Activated CD8-positive, alpha-beta memory T cell treated with anti-CD3 and anti-CD28 coated beads, Interleukin-2, amount 50 U/mL, for 4 hours (primary cell): ENCODE measurements at places on chromosomes 7 and 10.
A peak's percentile ranks its signal among the peaks of the same experiment; 100 is the strongest.

- DNase-seq, result no peak
These were observed 83.1 kb upstream of the HABP2 start for GRCh38 chr10:113469796-113470195.

DNA sequence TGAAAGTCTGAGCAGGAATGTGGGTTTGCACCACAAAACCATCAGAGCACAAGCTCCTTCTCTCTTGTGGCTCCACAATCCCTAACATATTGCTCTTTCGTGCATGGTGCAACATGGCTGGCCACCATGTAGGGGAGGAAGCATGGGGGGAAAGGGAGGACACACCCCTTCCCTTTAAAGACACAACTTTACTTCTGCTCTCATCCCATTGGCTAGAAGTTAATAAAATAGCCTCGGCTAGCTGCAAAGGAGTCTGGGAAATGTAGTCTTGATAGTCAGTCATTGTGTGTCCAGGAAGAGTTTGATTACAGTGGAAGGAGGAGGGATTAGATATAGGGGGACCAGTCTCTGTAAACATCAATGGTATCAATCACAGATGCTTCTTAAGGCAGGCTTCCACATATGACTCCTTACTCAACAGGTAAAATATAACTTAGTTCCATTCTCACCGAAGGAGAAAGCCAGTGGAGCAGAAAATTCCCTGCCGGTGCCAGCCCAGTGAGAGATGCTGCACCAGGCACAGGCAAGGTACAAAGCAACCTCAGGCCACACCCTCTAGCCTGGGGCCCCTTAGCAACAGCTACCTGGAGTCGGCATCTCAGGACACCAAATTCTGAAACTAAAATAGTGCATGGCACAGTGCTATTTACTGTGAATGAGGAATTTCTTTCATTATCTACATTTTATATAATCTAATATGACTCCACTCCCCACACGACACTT lies 124.7 kb upstream of the CTBP2 start:
- DNase-seq, result no peak

DNA sequence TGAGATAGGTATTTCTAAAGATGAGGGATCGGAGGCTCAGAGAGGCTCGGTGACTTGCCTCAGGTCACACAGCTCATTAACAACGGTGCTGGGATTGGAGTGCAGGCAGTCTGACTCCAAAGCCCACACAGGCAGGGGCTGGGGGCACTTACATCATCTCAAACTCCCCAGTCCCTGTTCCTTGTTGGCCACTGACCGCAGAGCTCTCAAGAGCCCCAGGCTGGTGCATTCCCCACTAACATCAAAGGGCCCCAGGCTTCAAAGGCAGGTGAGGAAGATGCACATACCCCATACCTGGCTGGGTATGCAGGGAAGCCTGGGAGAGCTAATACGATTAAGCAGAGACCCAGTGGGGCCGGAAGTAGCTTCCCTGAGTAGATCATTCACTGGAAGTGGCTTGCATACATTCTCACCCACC lies 13.7 kb upstream of the NODAL start:
- DNase-seq, result no peak

- DNase-seq, result no peak
These were observed 516.5 kb downstream of the AUTS2 start for GRCh38 chr7:70114806-70115205.

DNA sequence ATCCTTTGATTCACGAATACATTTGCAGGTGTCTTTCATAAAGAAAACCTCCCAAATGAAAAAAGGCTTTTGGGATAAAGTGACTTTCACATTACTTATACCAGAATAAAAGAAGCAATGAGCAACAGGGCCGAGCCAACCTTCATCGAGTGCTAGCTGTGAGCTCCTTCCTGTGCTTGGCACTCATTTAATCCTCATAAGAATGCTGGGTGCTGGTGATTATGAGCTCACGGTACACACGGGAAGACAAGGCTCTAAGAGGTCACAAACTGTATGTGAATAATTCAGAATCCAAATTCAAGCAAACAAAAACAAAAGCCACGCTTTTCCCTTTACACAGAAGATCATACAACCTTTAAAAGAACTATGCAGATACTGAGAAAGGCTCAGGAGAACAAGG lies 156.2 kb downstream of the COBL start:
- no peak for DNase-seq

DNA sequence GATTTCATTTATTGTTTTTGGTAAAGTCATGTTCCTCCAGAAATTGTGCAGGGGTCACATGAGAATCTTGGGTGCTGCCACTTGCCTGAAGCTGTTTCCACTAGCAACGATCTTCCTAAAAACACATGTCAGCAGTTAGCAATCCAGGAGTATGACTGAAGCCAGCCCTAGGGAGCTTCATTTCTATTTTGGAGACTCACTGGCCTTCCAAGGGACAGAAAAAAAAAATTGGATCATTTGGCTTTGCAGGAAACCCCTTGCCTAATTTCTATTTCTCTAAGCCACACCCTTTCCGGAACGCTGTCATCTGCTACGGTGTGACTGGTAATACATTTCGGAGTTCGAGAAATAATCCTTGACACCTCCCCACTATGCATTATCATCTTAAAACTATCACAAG lies 204.7 kb downstream of the TAX1BP1 start:
- DNase-seq, result no peak

DNA sequence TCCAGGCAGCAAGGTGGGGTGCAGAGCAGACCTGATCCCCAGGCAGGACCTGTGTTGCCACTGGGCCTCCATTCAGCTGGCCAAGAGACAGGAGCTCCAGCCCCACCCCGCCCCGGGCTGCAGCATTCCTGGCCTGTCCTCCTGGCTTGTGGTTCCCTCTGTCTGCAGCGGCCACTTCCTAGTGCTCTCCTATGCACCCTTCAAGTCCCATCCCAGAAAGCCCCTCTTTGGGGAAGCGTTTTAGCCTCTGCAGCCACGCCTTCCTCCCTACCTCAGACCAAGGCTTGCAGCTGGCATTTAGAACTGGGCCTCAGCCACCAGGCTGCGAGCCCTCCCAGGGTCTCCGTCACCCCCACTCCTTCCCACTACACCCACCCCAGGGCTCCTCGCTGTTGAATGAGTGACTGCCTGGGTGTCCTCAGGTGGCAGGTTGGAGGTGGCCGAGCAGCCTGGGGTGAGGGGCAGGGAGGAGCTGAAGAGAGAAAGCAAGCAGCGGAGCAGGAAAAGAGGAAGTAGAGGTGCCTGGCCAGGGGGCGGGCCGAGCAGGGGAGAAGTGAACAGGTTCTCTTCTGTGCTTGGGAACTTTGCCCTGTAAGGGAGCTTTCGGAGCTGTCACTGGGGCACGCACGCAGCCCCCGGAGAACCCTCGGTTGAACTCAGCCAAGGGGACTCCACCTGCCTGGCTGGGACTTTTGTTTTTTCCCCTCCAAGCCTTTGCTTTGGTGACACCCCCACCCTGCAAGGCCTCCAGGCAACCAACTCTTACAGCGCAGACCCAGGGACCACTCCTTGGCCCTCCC lies 109.1 kb upstream of the TNRC18 start:
- peak; percentile 52 for DNase-seq
